ENCODE measurements at places on chromosomes 3 and 15. TPM values are rescaled to one million over a fixed set of nuclear protein-coding genes. Genes with fewer than 3 reads are reported as not detected.

GRCh38 chr15:58171476-58172061, 33.4 kb downstream of the AQP9 start:
- no peak for DNase-seq

DNA sequence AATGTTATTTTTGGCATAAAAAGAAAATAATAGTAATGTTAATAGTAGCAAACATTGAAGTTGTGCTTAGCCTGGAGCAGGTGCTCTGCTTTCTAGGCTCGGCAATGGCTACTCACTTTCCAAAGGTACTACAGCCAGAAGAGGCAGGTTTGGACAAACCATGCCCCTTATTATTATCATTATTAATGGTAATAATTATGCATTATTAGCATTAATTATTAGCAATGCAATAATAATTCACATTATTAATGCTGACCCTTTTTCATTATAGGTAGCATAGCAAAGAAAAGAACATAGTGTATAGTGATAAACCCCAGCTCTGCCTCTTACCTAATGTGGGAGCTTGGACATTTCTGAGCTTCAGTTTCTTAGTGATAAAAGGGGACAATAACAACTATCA, 171.4 kb downstream of the EDEM1 start:
- DNase-seq = no peak

DNA sequence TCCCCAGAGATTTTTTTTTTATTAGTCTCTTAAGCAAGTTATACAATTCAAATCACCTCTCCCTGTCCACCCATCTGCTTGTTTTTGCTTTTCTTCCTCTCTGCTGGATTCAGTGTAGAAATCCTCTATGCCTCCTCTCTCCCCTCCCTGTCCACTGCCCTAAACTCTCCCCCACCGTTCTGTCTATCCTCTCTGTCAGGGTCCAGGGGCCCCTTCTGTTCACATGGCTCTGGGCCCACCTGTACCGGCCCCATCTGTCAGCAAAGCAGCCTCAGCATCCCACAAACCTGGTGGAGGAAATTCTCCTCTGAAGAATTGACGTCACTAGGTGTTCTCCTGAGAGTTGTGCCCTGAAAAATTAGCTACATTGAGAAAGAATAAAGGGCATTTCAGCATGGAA, 137.6 kb upstream of the CMC1 start:
- DNase-seq = no peak

DLEC1 gene
- total RNA-seq = 0.78 TPM

CAMK2N2 gene
- total RNA-seq = 3.4 TPM

ESYT3 gene
- 0.31 TPM for total RNA-seq

GOLGA6D gene
- not detected for total RNA-seq

- DNase-seq = no peak
Measured at GRCh38 chr3:112297714-112298113, 3.7 kb upstream of the SLC9C1 start.

MED12L gene
- 6.1 TPM for total RNA-seq

- DNase-seq = no peak
Measured at GRCh38 chr3:128190501-128190900, 37.2 kb downstream of the EEFSEC start.

GRAMD2A gene
- 0.47 TPM for total RNA-seq

DNAH1 gene
- 1.6 TPM for total RNA-seq

NRROS gene
- 1.2 TPM for total RNA-seq

ZNF860 gene
- 2.8 TPM for total RNA-seq

DNA sequence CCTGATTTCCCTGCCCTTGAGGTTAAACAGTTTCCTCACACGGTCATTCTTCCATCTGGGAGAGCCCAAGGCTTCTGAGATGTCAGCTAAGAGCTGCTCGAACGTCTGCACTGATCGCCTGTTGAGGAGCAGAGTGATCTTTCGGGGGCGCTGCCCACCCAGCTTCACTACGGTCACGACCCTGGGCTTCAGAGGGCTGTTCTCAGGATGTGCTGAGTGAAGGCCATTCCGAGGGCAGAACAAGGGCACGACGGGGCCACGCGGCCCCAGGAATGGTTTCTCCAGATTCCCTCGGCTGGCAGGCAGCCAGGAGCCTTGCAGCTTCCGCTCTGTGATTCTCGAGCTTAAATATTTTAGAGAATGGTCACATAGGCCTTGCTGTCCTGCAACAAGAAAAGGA, 25.7 kb downstream of the DCLK3 start:
- no peak for DNase-seq

MEGF11 gene
- total RNA-seq = 0.78 TPM

FANCD2 gene
- 5.6 TPM for total RNA-seq

DNA sequence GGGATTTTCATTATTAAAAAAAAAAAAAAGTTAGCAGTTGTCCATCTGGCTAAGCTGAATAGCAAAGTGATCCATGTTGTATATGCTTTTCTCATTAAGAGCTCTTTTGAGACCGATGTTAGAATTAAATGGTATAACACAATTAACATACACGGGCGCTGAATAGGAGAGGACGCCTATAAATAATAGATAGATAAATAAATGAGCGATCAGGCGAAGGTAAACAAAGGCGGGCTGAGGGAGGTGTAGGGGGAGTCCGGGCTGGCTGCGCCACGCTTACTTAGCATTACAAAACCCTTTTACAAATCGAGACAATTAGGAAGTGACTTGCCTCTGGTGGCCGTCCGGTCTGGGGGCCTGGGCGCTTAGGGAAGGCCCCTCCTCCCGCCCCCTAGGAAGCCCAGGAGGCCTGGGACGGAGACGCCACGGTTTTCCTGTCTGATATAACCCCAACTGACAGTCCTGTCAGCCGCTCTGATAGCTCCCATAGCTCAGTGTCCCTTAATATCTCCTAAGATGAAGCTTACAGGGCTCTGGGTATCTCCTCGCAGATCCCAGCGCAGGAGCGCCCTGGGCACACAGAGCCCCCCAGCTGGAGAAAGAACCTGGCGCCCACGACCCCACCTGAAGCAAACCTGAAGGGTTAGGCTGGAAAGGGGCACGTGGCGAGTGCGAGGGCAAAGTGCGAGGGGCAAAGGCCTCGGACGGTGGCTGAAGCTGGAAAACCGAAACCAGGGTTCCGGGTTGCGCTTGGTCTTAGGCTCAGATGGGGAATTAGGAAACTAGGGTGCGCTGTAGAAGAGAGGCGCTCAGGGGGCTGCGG, 3.6 kb downstream of the SOX14 start:
- DNase-seq = no peak

APH1B gene
- total RNA-seq = 30.6 TPM

Measured in occipital lobe (tissue), 3 donors.